T-helper 1 cell (primary cell): ENCODE measurements at places on chromosomes 2 and 18.

GRCh38 chr18:12362473-12363174, 14.4 kb downstream of the AFG3L2 start:
- no peak for DNase-seq

- no peak for DNase-seq
These were observed 22.0 kb downstream of the AP1S3 start for GRCh38 chr2:223815186-223815883.

DNA sequence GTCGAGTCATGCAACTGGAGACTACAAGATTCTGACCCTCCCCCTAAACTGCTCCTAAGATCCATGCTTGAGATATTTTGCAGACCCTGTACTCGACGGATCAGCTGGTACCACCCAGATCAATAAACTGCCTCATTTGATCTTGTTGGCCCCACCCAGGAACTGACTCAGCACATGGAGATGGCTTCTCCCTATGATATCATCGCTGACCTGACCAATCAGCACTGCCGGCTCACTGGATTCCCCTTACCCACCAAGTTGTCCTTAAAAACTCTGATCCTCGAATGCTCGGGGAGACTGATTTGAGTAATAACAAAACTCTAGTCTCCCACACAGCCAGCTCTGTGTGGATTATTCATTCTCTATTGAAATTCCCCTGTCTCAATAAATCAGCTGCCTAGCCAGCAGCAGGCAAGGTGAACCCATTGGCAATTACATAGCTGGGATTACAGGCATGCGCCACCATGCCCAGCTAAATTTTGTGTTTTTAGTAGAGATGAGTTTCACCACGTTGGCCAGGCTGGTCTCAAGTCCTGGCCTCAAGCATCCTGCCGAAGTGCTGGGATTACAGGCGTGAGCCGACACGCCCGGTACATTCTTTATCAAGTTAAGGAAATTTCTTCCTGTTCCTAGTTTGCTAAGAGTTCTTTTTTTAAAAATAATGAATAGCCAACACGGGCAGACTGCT, 43.6 kb downstream of the VPS54 start:
- DNase-seq = no peak

DNA sequence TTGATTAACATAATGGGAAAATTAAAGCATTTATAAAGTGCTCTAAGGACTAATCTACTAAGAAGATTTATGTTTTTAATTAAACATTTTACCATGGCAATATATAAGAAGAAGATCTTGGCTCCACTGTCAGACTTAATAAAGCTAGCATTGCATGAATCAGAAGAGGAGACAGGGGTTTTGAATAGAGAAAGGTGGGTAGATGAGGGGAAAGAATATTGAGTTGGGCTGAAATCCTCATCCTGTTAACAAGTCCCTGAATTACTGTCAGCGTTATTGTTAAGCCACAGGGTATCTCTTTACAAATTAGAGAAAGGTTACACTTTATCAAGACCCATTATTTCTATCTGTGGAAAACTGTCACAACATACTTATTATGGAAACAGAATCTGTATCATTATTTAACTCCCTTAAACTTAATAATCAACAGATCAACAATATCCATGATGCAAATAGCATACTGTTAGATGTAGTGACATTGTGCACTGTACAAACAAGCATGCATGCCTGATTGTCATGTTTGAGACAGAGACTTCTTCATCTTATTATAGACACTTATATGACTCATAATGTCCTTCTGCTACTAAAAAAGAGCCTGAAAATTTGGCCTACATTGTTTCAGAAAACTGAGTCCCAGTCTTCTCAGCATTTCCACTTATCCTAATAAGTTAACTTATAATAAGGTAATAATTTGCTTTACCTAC, 304.1 kb downstream of the NRXN1 start:
- DNase-seq = no peak

DNA sequence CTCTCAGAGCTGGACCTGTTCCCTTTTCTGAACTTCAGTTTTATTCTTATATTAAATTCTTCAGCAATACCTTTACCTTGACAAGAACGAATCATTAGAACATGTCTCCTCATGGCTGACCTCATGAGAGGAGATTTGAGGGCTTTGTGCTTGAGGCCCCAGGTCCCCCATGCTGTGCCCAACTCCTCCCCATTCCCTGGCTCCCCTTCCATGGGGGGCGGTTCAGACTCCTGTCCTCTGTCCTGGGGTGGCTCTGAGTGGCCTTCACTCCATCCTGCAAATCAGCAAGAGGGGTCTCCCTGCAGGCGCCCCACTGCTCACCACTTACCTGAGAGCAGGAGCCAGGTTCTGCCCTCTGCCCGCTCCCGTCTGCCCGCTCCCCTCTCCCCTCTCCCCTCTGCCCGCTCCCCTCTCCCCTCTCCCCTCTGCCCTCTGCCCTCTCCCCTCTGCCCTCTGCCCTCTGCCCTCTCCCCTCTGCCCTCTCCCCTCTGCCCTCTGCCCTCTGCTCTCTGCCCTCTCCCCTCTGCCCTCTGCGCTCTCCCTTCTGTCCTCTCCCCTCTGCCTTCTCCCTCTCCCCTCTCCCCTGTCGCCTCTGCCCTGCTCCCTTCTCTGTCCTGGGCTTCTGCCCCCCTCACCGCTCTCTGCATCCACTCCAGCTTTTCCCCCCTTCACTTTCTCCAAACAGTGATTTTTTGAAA, 98.7 kb upstream of the ALKAL2 start:
- DNase-seq = no peak

- DNase-seq = no peak
These were observed 8.5 kb upstream of the GMPPA start for GRCh38 chr2:219490186-219490585.
